GM12864 (cell line): ENCODE measurements at places on chromosomes 6 and 20.
A peak's percentile ranks its signal among the peaks of the same experiment; 100 is the strongest.

DNA sequence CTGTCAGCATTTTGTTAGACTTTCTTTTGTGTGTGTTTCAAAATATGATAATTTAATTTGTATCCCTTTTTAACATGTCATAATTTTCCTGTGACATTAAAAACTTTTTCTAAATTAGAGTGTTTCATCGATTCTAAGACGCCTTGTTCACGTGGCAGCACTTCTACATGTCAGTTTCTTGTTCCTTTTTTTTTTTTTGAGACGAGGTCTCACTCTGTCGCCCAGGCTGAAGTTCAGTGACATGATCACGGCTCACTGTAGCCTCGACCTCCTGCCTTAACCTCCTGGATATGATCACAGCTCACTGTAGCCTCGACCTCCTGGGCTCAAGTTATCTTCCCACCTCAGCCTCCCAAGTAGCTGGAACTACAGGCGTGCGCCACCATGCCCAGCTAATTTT is 27.6 kb upstream of the ADRM1 start:
- no peak for DNase-seq

DNA sequence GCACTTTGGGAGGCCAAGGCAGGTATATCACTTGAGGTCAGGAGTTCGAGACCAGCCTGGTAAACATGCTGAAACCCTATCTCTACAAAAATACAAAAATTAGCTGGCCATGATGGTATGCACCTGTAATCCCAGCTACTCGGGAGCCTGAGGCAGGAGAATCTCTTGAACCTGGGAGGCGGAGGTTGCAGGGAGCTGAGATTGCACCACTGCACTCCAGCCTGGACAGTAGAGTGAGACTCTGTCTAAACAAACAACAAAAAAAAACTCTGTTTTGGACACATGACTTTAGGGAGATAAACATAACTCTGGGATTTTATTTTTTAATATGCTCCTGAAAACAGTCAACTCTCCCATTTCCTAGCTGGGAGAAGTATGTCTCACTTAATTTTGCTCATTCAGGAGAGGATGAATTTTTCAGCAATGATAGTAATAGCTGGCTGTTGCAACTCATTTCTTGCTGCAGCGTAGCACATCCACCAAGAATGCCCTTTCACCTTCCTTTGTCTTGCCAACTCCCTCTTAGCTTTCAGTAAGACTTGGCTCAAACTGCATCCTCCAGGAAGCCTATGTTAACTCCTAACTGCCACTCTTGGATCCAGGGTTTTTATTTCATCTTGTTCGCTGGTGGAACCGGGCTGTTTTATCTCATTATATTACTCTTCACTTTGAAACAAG is 24.3 kb downstream of the TOP1 start:
- DNase-seq, result no peak

DNA sequence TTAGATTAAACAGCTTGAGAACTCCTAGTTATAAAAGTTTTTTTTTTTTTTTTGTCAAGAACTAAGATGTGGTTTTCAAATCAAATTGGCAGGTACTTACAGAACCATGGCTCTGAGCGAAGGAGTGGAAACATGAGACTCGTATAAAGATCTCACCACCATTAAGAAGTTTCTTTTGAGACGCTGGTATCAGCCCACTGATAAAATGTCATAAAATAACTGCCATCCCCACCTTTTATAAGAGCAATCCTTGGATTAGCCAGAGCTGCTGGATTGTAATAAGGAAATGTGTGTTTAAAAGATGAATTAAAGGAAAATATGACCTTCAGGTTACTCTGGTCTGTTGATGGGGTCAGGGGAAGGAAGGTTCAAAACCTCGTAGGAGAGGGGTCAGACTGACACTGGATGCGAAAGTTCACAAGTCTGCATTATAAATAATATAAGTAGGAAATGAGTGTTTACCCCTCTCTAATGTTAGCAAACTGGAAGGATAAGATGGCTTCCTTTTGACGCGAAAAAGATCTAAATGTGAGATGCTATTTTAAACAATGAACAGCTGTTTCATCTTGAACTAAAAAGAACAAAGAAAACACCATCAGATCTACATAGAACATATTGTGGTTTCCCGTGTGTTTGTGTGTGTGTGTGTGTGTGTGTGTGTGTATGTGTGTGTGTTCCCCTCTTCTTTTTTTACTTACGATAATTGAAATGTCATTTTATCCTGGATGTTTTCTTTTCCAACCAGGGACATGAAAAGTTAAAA is 386.8 kb upstream of the JAG1 start:
- DNase-seq, result no peak

GRCh38 chr6:24931718-24932691 is 3.8 kb downstream of the RIPOR2 start:
- DNase-seq, result peak; percentile 70

DNA sequence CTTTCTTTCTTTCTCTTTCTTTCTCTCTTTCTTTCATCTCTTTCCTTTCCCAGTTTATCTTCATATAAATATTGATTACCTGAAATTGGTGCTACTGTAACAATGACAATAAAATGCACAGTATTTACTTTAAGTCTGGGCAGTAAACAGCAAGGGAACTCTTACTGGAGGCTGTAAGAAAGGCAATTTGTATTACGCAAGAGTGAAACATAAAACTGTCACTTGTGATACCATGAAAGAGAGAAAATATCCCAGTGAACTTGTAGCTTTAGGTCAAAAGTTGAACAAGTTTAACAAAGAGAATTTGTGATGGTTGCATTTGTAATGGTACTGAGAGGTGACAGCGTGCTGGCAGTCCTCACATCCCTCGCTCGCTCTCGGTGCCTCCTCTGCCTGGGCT is 80.0 kb downstream of the EYS start:
- no peak for DNase-seq

GRCh38 chr20:14916360-14916920 is 579.0 kb upstream of the FLRT3 start:
- DNase-seq, result no peak

GRCh38 chr6:85644279-85644762 is 1.6 kb upstream of the SYNCRIP start:
- no peak for DNase-seq

GRCh38 chr20:25039697-25040437 is 18.1 kb downstream of the ACSS1 start:
- DNase-seq, result no peak

DNA sequence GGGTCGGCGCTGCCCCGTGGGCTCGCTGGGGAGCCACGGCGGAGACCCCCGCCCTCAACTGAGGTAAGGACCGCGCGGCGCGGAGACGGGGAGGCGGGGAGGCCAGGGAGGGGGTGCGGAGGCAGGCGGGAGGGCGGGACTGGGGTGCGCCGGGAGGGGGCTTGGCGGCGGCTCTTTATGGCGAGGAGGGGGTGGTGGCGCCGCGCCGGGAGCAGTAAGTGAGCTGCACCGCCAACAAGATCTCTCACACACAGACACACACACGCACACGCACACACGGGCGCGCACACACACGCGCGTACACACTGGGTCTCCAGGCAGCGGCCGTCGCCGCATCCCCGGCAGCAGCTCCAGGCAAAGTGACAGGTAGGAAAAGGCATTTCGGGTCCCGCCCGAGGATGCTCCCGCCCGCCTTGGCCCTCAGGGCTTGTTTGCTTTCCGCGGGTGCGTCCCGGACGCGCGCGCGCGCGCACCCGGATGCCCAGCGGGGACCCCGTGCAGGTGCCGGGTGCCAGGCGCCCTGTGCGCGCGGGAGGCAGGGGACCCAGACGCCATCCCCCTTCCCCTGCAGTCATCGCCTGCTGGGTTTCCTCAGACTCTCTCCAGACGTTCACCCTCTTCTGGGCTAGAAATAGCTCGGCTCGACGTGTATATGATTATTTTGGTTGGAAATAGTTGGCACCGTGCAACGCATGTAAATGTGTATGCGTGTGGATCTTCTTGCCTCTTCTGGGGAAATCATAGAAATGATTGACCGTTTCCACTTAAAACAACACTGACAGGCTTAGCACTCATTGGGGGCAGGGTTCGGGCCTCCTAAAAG is at the start of gene PLCB4:
PLCB4 (plus strand) TSS at position 247 of the 823 bp plus-strand sequence. CDS start 238,728 bp downstream, outside the sequence.
- no peak for DNase-seq

GRCh38 chr6:100806296-100806695 is 74.8 kb downstream of the ASCC3 start:
- no peak for DNase-seq

DNA sequence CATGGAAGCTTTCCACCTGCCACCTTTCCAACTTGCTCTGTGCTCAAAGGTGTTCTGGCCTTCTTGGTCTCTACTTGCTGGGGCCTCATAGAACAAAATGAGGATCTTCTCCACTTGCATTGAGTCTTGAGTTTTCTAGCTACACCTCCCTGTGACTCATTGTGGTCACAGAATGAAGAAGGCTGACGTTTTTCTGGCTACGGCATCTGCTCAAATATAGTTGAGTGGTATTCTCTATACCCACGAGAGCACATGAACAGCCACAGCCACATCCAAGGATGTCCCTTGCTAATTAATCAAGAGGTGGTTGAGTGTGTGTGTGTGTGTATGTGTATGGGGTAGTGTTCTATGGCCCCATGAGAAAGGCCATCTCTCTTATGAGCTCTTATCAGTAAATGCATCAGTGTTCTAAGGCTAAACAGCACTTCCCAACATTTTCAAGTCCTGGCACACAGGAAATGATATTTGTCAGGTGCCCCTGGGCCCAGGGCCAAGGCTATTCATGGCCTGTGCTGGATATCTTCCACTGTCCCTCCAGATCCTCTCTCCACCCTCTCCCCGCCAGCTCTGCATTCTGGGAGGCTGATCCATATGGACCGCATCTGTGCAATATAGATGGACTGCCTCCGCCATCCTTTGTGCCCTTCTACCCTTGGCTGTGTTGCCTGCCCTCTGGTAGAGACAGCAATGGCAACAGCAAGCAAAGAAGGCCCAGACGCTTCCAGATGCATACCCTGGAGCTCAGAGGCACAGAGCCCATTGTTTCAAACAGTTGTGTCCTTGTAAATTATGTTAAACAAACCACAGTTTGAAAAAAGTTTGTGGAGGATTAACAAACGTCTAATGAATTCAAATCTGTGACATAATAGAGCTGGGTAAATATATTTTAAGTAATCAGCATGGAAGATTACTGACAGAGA is 150.2 kb downstream of the LRFN2 start:
- no peak for DNase-seq

- DNase-seq, result no peak
These were observed 140.7 kb upstream of the TMEM170B start for GRCh38 chr6:11396860-11397259.

DNA sequence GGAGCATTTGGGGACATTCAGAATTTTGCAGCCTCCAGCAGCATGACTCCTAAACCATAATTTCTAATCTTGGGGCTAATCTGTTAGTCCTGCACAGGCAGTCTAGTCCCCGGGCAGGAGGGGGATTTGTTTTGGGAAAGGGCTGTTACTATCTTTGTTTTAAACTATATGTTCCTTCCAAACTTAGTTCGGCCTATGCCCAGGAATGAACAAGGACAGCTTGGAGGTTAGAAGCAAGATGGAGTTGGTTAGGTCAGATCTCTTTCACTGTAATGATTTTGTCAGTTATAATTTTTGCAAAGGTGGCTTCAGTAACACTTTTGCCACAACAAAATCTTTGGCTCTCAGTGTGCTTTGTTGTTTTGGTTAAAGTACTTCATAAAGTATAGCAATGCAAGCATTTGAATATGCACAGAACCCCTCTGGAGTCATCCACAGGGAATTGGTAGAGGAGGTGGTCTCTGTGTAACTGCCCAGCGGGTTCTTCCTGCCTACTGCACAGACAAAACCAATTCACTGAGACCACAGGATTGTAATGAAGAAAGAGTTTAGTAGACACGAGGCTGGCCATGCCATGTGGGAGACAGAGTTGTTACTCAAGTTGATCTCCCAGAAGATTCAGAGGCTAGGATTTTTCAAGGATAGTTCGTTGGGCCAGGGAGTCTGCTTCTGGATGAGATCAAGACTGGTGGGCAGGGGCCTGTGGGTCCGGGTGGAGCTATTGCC is 224.1 kb upstream of the MYLIP start:
- no peak for DNase-seq

GRCh38 chr20:35088231-35089145 is 4.1 kb downstream of the TRPC4AP start:
- DNase-seq, result no peak

GRCh38 chr20:43988867-43989266 is 74.2 kb downstream of the TOX2 start:
- no peak for DNase-seq

- no peak for DNase-seq
These were observed 12.1 kb downstream of the TBX18 start for GRCh38 chr6:84752118-84752850.

DNA sequence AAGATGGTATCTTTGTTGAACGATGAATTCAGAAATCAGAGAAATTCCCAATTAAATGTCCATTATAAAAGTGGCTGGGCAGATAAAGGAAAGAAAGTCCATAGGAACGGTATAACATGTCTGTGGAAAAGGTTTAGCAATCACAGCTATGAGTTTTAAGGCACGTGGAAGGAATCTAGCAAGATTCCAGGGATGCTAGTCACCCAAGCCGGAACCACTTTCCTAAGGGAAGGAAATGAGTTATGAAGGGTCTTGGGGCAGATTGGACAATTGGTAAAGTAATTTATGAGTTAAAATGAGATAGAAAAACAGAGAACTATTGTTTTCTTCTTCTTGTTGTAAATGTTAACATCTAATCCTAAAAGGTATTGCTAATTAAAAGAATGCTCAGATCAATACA is 384.8 kb downstream of the ADGRB3 start:
- DNase-seq, result no peak

DNA sequence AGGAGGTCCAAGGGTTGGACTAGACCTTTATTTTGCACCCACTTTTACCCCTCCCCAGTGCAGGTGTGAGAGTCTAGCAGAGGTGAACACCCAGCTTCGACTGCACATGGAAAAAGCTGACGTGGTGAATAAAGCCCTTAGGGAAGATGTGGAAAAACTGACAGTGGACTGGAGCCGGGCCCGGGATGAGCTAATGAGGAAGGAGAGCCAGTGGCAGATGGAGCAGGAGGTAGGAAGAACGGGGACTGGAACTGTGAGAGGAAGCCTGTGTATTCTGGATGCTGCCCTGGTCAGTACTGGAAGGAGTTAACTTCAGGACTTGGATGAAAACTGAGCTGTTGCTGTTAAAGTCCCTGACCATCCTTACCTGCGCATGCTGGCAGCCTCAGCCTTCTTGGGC is 10.6 kb downstream of the CEP250 start:
- DNase-seq, result no peak

- no peak for DNase-seq
These were observed 80.6 kb downstream of the BMP2 start for GRCh38 chr20:6848041-6848440.
